ENCODE measurements at places on chromosomes 4 and X. TPM values are rescaled to one million over a fixed set of nuclear protein-coding genes. Genes with fewer than 3 reads are reported as not detected.

HSD17B11 gene
- total RNA-seq: 138 TPM

ATP2B3 gene
- total RNA-seq: not detected

LDB2 gene
- total RNA-seq: 7.9 TPM

USO1 gene
- 54.7 TPM for total RNA-seq

PHKA1 gene
- 4.2 TPM for total RNA-seq

PCDH7 gene
- total RNA-seq: 4.7 TPM

GPC3 gene
- 2.0 TPM for total RNA-seq

NDNF gene
- total RNA-seq: 8.9 TPM

TMPRSS11A gene
- not detected for total RNA-seq

PLS3 gene
- 33.0 TPM for total RNA-seq

PDK3 gene
- total RNA-seq: 37.7 TPM

IL13RA2 gene
- not detected for total RNA-seq

EFHC2 gene
- 2.0 TPM for total RNA-seq

ZNF157 gene
- not detected for total RNA-seq

RTL5 gene
- total RNA-seq: 1.2 TPM

NDP gene
- total RNA-seq: not detected

TXK gene
- 0.57 TPM for total RNA-seq

SHOX gene
- 0.11 TPM for total RNA-seq

Data from colonic mucosa (tissue), 4 donors.